ENCODE measurements at places on chromosomes 5 and 9.

DNA sequence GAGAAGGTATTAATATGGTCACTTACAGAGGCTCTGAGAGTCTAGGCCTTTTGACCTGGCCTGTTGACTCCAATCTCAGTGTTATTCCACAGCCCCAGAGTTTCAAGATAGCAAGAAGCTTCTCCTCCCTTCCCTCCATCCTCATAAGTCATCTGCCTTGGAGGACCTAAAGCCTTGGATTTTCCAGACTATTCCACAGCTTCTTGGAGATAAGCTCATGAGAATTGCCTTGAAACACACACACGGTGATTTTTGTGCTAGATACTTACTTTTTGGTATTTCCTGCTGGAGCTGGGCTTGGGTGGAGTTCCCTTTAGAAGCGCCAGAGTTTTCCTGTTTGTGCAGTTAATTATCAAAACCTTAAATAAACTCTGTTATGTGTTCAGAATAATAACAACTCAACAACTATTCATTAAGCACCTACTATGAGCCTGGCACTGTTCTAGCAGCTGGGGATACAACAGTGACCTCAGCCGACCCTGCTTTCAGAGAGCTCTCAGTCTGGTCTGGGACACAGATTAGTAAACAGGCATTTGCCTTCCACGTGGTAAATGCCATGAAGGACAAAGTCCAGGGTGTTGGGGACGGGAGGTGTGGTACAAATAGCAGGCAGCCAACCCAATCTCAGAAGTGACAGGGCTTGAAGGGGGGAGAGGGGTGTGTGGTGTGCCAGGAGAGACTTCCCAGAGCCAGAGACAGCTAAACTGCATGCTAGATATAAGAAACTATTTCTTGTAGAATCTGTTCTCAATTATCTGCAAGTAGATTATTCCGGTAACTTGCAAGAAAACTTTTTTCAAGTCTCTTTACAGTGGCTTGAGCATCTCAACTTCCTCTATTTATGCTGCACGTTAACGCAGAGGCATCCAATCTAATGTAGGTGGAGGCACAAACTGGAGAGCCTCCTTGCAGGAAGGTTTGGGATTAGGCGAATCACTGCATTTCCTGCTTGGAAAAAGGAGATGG lies 55.9 kb upstream of the KLF9 start:
- no peak for DNase-seq

- no peak for DNase-seq
Measured at GRCh38 chr9:111301195-111301594, 28.8 kb downstream of the OR2K2 start.

DNA sequence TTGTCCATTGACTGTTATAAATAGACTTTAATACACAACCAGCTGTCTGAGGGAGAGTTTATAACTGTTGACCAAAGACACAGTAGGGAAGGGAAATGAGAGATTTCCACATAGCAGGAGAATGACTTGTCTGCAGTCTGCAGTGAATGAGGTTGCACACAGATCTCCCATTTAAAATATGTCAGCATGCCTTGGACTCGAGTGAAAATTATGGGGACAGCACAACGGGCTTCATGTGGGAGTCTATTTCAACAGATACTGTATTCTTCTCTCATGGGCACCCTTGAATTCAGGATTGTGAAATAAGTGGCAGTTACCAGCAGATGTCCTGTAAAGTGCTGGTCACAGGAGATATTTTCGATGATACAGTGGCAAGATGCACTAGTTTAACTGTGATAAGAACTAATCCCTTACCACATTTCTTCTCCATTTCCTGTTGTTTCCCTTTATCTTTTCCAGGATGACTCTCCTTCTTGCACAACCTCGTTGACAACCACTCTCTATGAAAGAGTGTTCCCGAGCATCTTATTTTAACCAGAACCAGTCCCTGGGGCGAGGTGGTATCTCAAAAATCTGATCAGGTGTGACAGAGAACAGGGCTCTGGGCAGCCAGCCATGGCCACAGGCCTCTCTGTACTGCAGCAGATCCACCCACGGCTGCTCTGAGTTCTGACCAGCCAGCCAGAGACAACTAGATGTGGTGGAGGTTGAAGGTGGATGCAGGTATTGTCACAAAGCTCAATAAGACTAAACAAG lies 51.5 kb upstream of the MAP3K1 start:
- no peak for DNase-seq

GRCh38 chr9:505741-506059 lies 291.0 kb downstream of the DOCK8 start:
- no peak for DNase-seq

GRCh38 chr9:21933281-21933680 lies 60.9 kb downstream of the CDKN2A start:
- DNase-seq, result no peak

DNA sequence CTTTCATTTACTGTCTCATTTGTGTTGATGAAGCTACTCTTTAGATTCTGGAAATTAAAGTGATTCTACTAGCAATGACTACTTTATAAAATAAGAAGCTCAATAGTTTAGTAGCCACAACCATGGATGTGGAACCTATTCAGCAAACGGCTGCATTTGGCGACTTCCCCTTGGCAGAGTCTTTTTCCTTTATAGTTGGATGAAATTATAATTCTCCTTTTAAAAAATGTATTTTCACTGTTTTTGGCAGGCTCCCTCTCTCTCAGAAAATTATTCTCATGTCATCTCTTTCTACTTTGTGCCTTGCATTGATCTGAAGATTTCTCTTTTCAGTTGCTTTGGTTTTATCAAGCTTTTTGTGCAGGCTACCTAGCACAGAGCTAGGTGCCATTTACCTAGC lies 50.6 kb upstream of the KCNN2 start:
- no peak for DNase-seq

- DNase-seq, result peak; percentile 82
Measured at GRCh38 chr5:131417240-131417869, 153.5 kb downstream of the CDC42SE2 start.

DNA sequence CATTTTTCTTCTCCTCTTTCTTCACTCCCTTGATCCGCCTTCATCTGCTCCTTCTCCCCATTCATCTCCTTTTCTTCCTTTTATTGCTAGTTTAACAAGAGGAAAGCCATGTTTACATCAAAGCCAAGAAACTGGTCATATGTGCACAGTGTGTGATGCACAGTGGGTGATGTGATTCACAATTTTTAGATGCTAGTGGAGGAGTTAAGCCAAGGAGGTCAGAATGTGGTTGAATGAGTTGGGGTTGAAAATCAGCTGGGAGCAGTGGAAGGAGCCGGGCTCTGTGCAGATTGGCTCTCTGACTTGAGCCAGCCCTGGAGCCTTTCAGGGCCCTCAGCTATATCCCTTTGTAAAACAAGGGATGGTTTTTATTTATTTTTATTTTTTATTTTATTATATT lies 7.3 kb downstream of the ACER2 start:
- DNase-seq, result no peak

DNA sequence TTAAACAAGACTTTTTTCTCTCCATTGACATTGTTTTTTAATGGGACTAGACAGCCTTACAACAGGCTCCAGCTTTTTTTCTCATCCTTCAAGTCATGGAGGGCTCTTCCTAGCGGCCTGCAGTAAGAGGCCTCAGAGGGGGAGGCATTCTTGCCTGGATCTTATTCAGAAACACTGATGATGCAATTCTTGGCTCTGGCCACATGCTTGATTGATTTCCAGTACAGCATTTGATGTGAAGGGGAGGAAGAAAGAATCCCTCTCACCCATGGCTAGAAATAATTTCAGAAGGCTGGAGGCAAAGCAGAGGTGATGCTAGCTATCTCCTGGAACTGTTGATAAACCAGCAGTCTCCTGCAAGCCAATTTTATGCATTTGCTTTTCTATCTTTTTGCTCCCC lies 324.8 kb downstream of the PRELID2 start:
- no peak for DNase-seq

DNA sequence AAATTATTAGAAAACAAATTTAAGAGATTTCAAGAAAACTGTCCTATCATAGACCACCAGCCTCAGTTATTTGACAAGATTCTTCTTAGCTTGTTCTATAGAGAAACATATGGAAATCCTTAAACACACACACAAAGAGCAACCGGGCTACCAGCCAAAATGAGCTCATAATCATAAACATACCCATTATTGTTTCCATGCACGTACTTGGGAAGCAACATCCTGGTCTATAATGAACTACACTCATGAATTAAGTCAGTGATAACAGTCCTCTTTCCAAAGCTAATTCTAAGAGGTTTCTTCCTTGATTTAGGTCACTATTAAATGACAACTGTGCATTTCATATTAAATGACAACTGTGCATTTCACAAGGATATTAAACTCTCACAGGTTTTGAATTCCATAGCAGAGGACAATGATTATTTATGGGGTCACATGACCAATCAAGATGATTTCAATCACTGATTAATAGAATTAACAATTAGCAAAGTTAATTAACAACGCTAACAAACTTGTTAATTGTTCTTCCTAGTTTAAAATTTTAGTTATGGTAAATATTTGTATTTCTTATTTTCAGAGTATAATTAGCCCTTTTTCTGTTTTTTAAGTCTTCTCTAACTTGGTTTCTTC lies 77.0 kb downstream of the OXCT1 start:
- DNase-seq, result no peak

GRCh38 chr9:107587191-107587963 lies 97.8 kb upstream of the KLF4 start:
- no peak for DNase-seq

DNA sequence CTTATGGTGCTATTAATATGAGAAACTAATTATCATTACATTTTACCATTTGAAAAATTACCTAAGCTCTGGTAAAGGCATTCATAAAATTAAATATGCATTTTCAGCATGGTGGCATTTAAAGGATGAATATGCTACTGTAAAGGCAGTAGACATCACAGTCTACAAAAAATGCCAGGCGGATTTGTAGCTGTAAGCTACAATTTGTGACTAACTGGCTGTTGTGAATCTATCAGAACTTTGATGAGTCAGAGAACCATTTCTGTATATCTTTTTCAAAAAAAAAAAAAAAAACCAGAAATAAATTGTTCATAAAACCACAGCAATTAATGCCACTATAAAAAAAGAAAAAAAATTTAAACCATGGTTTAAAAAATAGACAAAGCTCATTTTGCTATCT lies 186.3 kb downstream of the NFIB start:
- DNase-seq, result no peak

GRCh38 chr9:13529321-13530104 lies 250.0 kb upstream of the MPDZ start:
- no peak for DNase-seq

- DNase-seq, result no peak
Measured at GRCh38 chr5:36531401-36531800, 75.0 kb upstream of the SLC1A3 start.

GRCh38 chr9:84821431-84821830 lies 151.9 kb downstream of the NTRK2 start:
- DNase-seq, result no peak

DNA sequence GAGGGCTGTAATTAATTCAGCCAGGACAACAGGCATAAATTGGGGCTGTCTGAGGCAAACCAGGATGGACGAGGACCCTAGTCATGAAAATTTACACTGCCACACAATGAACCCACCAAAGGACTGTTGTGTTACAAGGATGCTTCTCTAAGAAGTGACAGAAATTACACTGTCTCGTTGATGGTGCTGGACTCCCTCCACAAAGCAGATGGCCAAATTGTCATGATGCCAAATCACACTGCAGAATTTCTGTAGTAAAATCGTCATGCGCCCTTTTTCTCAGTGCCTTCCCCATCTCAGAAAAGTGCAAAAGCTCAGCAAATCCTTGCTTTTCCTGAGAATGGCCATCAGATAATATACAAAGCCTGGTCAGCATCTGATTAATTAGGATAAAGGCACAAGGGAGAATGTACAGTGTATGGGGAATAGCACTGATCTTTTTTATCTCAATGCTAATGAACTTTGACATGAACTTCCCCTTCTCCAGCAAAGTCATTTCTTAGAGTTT lies 545.8 kb downstream of the CSNK1G3 start:
- DNase-seq, result no peak

GRCh38 chr5:42513246-42513645 lies 90.0 kb downstream of the GHR start:
- DNase-seq, result no peak

DNA sequence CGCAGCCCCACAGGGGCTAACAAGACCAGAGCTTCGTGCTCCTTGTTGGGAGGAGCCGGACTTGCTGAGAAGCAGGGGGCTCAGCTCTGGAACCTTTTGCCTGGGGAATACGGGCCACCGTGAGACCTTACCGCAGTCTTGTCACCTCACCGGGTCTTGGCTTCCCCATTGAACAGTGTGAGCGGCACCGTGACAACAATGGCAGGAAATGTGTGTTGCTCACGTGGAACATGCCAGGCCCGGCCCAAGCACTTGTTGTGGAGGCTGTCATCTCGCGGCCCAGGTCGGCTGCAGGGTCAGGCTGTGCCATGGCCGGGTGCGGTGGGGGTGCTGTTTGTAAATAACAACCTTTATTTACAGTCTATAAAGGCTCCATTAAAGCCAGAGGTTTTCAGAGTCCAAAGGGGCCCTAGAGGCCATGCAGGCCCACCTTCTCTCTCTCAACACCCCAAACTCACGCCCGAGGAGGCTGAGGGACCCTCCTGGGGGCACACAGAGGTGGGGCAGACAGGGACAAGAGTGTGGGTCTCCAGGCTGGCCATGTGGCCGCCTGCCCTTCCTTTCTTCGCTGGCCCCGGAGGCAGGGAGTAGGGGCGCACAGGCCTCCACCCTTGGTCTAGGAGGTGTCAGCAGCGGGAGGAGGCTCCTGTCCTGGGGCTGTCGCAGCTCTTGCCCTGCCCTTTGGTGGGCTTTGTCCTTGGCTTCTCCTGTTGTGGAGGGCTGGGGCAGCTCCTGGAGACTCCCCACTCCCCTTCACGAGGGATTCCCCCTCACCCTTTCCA lies 79.7 kb downstream of the TSPAN17 start:
- no peak for DNase-seq

DNA sequence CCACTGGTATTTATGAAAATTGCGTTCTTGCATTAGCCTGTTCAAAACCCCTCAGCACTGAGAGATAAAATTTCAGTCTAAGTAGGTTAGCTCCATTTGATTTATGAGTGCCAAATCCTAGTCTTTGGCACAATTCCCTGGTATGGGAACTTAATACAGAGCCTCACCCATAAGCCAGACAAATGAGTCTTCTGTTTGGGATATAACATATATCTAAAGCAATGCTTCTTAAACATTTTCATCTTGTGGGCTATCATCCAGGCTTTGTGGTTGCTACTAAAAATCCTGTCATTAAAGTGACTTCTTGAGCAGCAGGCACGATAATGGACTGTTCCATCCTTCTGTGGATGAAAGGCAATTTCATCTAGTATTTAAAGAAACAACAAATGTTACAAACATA lies 419.5 kb upstream of the ACTBL2 start:
- DNase-seq, result no peak

DNA sequence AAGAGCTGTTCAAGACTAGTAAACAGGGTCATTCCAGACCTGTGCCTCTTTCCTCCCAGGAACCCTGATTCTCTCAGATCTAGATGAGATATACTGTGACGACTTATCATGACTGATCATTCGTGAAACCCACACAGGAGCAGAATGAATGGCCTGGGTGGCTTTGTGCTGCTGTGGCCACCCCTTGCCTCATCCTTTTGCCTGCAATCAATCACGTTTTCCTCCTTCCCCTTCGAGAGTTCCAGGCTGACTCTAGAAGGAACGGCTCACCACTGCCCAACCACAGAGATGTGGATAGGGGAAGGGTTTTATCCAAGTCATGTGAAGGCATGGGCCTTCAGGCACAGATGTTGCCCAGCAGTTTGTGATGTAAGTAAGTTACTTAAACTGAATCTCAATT lies 5.8 kb downstream of the ANXA6 start:
- DNase-seq, result no peak

- DNase-seq, result no peak
Measured at GRCh38 chr5:141641634-141642267, 5.0 kb downstream of the RELL2 start.

GRCh38 chr9:105195259-105195658 lies 49.2 kb upstream of the SLC44A1 start:
- no peak for DNase-seq

GRCh38 chr5:90473396-90474234 lies 956 bp downstream of the MBLAC2 start:
- DNase-seq, result peak; percentile 5

All from hematopoietic multipotent progenitor cell treated with erythropoietin and hydrocortisone succinate and interleukin-3 and kit ligand, for 15 days (in vitro differentiated cells).